ENCODE measurements at places on chromosomes 6 and 20.

- no peak for DNase-seq
Measured at GRCh38 chr6:84560436-84561390, 203.7 kb downstream of the TBX18 start.

- DNase-seq: no peak
Measured at GRCh38 chr6:143647732-143648131, 30.0 kb upstream of the PHACTR2 start.

DNA sequence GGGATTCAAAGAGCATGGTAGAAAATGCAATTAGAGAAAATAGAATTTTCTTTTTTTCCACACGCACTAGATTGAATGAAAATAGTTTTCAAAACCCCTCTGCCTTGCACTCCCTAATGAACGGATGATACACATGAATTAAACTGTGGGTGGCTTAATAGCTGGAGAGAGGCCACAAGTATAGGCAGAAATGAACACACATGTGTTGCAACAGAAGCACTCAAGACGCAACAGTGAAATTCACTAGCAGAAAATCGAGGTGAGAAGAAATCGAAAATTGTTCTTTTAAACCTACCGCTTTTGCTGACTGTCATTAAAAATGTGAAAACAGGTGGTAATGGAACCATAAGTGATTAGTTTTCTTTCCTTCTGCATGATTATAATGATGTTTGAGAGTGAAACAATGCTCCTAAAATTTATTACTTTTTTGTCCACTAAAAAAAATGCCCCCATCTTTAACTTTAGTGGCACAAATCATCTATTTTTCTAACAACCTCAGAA, 80.1 kb upstream of the SHLD1 start:
- no peak for DNase-seq

DNA sequence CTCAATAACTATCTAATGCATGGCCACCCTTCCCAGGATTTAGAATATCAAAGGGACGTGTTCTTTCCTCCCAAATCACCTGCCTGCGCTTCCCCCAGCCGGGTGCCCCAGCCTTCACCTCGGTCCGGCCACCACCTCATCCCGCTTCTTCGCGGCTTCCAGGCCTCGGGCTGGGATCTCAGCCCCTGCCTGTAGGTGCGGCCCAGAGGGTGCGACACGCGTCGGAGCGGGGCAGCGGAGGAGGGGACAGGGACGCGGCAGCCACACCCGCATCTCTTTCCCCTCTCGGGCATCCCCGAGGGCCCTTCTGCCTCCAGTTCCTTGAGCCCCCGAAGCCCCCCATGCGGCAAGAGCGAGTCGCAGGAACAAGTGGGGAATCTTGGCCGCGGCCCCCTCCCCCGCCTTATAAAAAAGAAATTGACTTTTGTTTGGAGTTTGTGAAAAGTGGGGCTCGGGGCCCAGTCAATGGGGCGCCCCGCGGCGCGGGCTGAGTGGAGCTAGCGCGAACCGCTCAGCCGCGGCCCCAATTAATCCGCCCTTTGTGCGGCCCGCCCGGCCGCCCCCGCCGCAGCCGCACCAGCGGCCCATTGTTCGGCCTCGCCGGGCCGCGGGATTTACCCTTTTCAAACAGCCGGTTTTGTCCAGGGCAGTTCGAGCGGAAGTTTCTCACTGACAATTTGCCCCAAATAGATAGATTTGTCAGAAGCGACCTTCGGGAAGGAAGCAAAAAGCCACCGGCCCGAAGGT, 8.4 kb upstream of the NR2E1 start:
- DNase-seq: no peak

- DNase-seq: no peak
Measured at GRCh38 chr6:52130440-52130839, 43.0 kb upstream of the PKHD1 start.

GRCh38 chr20:6848041-6848440, 80.6 kb downstream of the BMP2 start:
- DNase-seq: no peak

GRCh38 chr6:35007016-35007415, 118.0 kb downstream of the ANKS1A start:
- no peak for DNase-seq

Measured in stimulated activated naive CD4-positive, alpha-beta T cell (primary cell).